ENCODE measurements at places on chromosomes 12 and 14.

DNA sequence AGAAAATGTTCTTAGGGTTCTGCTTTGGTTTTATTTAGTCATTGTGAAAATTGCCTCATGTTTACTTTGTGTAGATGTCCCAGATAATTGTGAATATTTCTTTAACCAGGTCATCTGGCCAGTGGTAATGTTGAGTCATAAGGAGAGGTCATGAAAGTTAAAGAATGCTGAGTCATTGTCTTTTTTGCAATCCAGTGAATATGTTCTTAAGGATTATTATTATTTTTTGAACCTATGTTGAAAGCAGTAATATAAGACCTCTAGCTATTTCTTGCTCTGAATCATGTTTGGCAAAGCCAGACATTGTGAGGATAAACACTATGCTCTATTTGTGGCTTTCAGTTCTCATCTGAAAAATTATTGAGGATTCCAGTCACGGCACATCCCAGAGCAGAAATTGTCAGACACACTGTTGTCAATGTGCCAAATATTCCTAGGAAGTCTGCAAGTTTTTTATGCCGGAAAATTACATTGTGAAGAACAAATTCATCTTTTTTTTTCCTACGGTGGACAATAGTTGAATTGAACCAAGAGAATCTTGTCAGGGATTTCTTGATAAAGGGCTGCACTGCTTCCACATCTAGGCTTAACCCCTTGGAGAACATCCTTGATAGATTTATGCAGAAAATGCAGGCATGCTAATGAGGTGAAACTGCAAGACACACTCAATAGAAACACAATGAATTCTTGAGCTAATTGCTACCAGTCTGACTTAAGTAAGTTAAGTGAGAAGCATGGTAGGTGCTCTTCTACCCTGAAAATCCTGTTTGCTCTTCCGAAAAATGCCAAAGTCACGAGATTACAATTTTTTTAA, 369.6 kb downstream of the ATP23 start:
- DNase-seq = no peak

GRCh38 chr14:20692116-20692751, 3.7 kb downstream of the ANG start:
- no peak for DNase-seq

- no peak for DNase-seq
Observed at GRCh38 chr12:48773686-48774085, 15.2 kb downstream of the ADCY6 start.

GRCh38 chr12:1587927-1588574, 6.3 kb downstream of the FBXL14 start:
- DNase-seq = no peak

GRCh38 chr14:65131301-65131701, 29.0 kb upstream of the MAX start:
- DNase-seq = no peak

- DNase-seq = no peak
Observed at GRCh38 chr14:44035707-44036106, 471.4 kb downstream of the FSCB start.

DNA sequence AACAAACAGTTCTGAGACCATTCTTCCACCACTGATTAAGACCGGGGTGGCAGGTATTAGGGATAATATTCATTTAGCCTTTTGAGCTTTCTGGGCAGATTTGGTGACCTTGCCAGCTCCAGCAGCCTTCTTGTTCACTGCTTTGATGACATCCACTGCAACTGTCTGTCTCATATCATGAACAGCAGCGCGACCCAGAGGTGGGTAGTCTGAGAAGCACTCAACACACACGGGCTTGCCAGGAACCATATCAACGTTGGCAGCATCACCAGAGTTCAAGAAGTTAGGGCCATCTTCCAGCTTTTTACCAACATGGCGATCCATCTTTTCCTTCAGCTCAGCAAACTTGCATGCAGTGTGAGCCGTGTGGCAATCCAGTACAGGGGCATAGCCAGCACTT, 16.9 kb downstream of the AEBP2 start:
- no peak for DNase-seq

DNA sequence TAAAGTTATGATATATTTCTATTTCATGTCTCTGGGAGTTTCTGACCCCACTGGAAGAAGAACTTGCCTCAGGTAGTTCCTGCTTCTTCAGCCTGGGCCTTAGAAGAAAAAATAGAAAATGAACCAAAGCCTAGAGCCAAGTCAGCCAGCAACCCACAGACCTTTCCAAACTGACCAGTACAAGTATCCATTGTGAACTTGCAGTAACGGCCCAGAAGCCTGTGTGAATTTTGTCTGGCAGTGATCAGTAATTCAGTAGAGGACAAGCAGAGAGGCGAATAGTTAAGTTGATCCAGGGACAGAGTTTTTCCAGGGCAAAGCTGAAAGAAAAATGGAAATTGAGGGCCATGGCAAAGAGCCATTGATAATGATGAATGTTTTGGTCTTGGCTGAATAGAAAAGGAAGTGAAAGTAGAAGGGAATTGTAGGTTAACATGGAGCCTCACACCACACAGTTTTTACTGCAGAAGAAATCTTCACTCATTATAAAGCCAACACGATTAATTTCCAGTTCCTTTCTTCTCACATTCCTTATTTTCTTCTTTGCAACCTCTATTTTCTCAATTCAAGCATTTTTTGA, 311.8 kb downstream of the BTG1 start:
- no peak for DNase-seq

DNA sequence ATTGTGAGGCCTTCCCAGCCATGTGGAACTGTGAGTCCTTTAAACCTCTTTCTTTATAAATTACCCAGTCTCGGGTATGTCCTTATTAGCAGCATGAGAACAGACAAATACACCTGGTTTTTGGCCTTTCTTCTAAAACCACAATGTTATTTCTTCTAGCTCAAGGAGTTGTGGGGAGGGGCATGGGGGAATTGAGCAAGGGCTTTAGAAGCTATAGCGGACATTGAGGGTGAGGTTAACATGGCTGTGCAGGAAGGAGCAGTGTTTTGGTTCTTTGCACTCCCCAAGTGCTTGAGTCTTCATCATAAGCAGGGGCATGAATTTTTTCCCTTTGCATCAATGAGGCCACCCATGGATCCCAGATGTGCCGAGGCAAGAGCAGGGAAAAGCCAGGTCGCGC, 86.8 kb downstream of the SPRING1 start:
- no peak for DNase-seq

DNA sequence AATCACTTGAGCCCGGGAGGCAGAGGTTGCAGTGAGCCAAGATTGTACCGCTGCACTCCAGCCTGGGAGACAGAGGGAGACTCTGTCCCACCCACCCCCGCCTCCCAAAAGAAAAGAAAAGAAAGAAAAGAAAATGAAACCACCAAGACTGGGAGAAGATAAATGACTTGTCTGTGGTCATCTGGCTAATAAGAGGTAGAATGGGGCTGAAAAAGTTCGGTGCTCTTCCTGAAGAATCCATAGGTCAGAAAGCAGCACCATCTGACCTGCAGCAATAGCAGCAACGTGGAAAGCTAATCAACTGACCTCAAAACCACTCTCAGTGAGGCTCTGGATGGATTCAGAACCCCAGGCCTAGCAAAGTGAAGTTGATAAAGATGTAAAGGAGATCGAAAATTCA, 25.2 kb downstream of the SSH1 start:
- no peak for DNase-seq
